ENCODE measurements at places on chromosomes 7 and 10.

- no peak for DNase-seq
Observed at GRCh38 chr10:1294748-1295147, 238.6 kb downstream of the WDR37 start.

- DNase-seq, result no peak
Observed at GRCh38 chr10:5576780-5577624, 52.2 kb downstream of the CALML3 start.

GRCh38 chr7:50534690-50535290 lies 30.4 kb downstream of the DDC start:
- DNase-seq, result no peak

GRCh38 chr10:22560096-22560912 lies 154.1 kb downstream of the PIP4K2A start:
- DNase-seq, result no peak

- no peak for DNase-seq
Observed at GRCh38 chr7:25996006-25996408, 156.0 kb upstream of the NFE2L3 start.

- DNase-seq, result no peak
Observed at GRCh38 chr10:79342295-79342761, 4.9 kb upstream of the PPIF start.

DNA sequence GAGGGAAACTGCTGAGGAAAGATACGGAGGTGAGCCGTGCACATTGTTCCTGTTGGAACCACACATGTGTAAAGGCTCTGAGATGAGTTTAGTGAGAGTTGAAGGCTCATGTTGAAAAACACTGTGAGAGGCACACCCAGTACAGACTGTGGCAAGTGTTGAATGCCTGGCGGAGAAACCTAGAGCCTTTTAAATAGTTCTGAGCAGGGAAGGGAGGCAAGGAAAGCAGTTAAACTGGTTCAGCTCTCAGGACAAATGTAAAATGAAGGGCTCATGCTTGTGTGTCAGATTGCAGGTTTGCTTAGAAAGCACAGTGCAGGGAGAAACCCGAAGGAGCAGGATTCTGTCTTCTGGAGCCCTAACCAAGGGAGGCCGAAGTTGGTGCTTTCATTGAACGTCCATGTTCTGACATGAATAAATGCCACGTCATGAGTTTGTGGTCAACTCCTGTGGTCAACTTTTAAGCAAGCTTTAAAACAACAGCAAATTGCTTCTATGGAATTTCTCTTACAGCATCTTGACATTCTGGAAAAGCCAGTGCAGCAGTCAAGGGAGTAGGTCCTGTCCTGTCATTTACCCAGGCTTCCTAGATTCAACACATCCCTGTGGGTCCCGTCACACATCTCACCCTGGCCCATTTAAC lies 650.9 kb upstream of the GALNT17 start:
- no peak for DNase-seq

- no peak for DNase-seq
Observed at GRCh38 chr10:119207713-119208552, 562 bp downstream of the GRK5 start.

GRCh38 chr7:106609416-106609815 lies 51.5 kb downstream of the CCDC71L start:
- no peak for DNase-seq

- DNase-seq, result no peak
Observed at GRCh38 chr10:111080224-111080623, 3.4 kb downstream of the ADRA2A start.

GRCh38 chr7:50209461-50210135 lies 94.9 kb upstream of the IKZF1 start:
- DNase-seq, result no peak

- DNase-seq, result no peak
Observed at GRCh38 chr7:99309111-99309510, 16.6 kb upstream of the ARPC1A start.

GRCh38 chr10:108348215-108348614 lies 1183.7 kb upstream of the SORCS1 start:
- DNase-seq, result no peak

DNA sequence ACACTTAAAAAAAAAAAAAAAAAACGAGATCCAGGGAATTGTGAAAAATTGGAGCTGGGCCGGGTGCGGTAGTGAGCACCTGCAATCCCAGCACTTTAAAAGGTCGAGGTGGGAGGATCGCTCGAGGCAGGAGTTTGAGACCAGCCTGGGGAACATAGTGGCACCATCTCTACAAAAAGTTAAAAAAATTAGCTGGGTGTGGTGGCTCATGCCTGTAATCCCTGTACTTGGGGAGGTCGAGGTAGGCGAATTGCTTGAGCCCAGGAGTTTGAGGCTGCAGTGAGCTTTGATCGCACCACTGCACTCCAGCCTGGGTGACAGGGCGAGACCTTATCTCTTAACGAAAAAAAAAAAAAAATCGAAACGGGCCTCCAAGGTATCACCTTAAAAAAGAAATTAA lies 2.0 kb downstream of the CLDN4 start:
- no peak for DNase-seq

GRCh38 chr7:26022982-26023381 lies 129.0 kb upstream of the NFE2L3 start:
- no peak for DNase-seq

GRCh38 chr7:128247108-128247507 lies 6.0 kb downstream of the LEP start:
- DNase-seq, result no peak

DNA sequence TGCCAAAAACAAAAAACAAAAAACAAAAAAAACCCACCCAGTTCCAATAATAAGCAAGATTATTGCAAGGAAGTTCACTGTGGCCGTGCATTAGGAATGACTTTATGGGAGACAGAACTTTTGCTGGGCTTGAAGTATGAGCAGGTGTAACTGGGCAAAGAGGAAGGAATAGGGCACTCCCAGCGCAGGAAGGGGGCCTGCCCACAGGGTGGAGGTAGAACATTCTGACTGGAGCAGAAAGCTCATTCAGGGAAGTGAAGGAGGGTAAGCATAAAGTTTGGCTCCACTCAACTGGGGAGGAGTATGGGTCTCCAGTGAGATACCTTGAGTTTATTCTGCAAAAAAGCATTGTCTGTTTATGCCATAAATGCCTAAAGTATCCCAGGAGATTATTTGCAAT lies 42.1 kb upstream of the WIPF3 start:
- no peak for DNase-seq

GRCh38 chr10:15751046-15751445 lies 31.3 kb upstream of the ITGA8 start:
- DNase-seq, result no peak

- no peak for DNase-seq
Observed at GRCh38 chr10:61971003-61971325, 69.5 kb downstream of the ARID5B start.
